Activated CD4-positive, alpha-beta T cell treated with anti-CD3 and anti-CD28 coated beads for 4 hours (primary cell): ENCODE measurements at places on chromosomes 5 and 9.

DNA sequence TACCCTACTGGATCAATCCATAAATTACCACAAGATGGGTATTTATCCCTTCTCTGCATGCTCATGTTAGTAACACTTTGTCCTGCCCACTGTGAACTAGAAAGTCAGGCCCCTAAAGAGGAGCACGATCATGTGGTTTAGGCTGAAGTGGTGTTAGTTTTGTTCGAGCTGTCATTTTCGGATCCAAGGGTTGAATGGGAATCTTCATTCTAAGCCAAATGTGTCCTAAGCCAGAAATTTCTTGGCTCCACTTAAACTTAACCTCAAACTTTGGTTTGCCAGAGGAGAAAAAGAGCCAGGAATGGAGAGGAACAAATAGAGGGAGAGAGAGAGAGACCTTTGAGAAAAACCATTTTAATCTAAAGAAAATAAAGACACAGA lies 837.7 kb upstream of the ZNF608 start:
- DNase-seq = no peak

DNA sequence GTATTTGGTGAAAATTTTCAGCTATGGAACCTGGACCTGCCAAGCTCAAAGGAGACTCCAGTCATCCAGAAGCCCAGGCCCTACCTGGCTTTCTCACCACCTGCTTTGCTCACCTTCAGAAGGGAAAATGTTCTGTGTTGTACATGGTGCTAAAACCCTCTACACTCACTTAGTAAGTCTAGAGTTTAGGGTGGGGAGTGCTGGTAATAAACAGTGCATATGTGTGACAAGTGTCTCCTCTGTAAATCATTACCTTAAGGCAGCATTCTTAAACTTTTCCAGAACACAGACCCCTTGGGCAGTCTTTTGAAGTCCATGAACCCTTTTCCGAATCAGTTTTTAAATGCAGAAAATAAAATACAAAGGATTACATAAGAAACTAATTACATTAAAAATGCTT lies 248.8 kb upstream of the PIK3R1 start:
- no peak for DNase-seq

GRCh38 chr9:3467593-3468219 lies 58.1 kb downstream of the RFX3 start:
- DNase-seq = peak; percentile 65

- no peak for DNase-seq
Measured at GRCh38 chr9:91312717-91313325, 48.9 kb downstream of the AUH start.

DNA sequence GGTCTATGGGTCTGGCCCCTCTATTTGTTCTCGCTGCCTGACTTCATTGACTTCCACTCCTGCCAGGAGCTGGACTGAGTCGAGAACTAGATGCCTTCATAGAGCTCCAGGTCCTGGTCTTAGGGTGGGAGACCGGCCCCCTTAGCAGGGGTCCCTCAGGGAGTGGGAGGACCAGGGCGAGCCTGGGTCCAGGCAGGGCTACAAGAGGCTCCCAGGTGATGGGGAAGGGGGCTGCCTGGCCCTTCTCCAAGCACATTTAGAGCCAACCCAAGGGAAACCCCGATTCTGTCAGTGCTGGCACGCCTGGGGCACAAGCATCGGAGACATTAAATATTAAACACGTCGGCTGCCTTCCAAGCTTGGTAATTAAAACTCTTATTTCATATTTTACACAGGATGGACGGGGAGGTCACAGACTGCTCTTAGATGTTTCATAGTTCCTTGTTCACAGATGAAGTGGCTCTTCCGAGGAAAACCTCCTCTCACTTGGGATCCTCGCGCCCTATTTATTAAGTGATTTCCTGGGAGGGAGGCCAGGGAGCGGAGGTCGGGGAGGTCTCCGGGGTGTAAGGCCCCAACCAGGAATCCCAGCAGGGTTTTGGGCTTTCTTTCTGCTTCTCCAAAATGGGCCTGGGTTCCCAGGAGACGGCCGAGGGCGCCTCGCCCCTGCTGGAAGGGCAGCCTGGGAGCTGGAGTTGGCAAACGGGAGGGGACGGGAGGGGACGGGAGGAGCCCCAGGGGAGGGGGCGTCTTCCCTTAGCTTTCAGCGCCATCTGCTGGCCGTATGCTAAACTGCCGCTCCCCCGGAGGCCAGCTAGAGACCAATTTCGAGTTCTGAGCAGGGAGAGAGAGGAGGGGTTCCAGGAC lies 23.4 kb upstream of the ZBTB43 start:
- DNase-seq = peak; percentile 75

- no peak for DNase-seq
Measured at GRCh38 chr9:115930472-115930871, 223.1 kb upstream of the PAPPA start.

DNA sequence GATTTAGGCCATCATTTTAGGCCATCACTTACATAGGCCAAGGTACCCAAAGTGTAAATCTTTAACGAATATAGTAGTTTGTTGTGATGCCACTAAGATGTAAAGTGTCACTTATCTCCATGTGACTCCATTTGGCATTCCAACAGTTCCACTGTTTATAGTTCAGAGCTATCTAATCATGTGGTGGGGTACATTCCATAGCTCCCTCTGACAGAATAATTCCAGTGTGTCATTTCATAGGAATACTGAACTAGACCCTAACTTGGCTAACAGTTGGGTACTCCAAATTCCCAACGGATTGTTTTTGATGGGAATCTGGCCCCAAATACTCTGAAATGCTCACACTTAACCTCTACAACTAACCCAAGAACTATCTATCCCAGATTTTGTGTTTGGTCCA lies 76.7 kb upstream of the FST start:
- no peak for DNase-seq

DNA sequence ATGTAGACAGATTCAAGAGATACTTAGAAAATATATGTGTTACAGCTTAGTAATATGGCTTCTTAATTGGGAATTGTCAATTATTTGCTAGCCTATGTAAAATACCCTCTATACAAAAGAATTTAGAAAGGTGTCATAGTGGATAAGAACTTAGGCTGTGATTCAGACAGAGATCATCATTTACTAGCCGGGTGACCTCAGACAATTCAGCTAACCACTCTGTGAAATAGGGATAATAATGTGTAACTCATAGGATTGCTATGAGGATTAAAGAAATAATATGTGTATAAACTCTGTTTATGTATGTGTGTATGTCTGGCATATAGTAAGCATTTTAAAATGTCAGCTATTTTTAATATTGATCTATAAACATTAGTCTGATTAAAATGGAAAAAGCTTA lies 5.9 kb upstream of the LARS1 start:
- DNase-seq = no peak

GRCh38 chr9:82940376-82940775 lies 122.6 kb downstream of the RASEF start:
- DNase-seq = no peak

GRCh38 chr9:108073823-108074222 lies 584.3 kb upstream of the KLF4 start:
- DNase-seq = no peak

- DNase-seq = no peak
Measured at GRCh38 chr5:66224274-66224673, 80.2 kb downstream of the SREK1 start.

DNA sequence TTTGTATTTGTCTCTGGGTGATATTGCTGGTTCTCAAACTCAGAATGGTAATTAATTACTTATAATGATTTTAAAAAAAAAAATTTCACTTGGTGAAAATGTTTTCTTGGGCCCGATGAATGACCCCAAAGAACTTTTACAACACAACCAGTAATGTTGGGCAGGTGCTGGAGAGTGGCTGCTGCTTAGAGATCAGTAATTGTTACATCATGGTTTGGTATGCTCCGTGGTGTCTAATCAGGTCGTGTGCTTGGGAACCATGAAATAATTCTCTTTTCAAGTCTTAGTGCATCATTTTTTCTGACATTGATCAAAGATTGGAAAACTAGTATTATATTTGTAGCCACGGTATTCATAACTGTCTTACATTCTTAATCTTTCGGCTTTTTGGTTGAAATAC lies 29.3 kb downstream of the PCBD2 start:
- DNase-seq = no peak

GRCh38 chr9:126880226-126880946 lies 19.9 kb downstream of the ZBTB34 start:
- DNase-seq = no peak

DNA sequence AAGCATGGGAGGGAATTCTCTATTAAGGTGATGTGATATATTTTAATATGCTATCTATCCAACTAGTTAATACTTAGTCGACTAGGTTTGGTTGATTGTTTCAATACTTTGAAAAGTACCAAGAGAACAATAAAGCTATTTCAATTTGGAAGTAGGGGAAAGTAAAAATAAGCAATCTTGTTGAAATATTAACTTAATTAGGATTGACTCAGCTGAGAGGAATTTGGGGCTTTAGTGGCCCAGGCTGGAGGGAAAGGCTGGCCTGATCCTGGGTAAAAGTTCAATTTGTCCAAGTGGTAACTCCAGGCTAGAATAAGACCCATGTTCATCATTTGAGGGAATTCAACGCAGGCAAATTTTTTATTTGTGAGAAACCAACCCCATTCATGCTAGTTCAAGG lies 48.6 kb downstream of the NMUR2 start:
- DNase-seq = no peak

DNA sequence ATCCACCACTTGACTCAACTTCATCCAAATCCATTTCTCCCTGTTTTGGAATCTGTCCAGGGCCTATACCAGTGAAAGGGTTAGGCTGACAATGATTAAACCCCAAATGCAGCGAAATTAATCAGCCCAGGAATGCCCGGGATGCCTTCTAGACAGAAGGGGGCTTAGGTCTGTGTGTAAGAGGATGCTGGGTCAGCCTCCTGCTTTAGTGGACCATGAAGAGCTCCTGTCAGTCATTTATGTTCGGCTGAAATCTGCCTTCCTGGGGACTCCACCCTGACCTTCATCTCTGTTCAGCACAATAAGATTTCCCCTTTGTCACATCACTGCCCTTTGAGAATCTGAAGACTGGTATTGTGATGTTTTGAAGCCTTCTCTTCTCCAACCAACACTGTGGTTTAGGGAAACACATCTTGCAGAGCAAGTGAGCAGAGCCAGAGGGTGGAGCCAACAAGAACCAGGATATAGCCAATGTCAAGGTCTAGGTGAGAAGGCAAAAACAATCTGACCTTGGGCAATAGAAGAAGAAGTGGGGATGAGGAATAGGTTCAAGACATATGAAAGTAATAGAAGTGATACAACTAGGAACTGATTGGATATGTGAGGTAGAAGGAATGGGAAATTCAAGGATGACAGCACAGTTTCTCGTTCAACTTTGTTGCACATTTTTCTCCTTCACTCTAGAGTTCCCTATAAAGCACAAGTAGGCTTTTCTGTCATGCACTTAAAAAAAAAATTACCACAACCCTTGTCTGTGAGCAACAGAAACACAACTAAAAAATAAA lies 234.4 kb downstream of the ARHGAP26 start:
- DNase-seq = no peak

DNA sequence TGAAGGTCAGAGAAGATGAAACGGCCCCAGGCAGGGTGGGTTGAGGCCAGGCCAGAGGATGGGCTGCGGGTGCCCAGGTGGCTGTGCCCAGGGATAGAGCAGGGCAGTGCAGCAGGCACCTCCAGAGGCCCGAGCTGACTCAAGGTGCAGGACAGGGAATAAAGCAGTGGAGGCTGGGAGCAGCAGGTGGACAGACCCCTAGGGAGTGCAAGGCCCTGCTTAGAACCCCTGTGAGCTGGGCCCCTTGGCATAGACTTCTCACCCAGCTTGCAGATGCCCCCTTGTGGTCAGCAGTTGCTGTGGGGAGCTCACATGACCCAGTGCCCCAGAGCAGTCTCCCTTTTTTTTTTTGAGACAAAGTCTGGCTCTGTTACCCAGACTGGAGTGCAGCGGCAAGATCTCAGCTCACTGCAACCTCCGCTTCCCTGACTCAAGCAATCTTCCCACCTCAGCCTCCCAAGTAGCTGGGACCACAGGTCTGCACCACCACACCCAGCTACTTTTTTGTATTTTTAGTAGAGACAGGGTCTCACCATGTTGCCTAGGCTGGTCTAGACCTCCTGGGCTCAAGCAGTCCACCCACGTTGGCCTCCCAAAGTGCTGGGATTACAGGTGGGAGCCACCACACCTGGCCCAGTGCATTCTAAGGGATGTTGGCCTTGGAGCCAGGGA lies 118.8 kb downstream of the WNK2 start:
- DNase-seq = peak; percentile 63

- no peak for DNase-seq
Measured at GRCh38 chr5:159975462-159976019, 33.4 kb upstream of the TTC1 start.

GRCh38 chr5:91243852-91244251 lies 139.3 kb downstream of the ARRDC3 start:
- DNase-seq = no peak

GRCh38 chr9:87402537-87402936 lies 95.1 kb upstream of the DAPK1 start:
- no peak for DNase-seq

DNA sequence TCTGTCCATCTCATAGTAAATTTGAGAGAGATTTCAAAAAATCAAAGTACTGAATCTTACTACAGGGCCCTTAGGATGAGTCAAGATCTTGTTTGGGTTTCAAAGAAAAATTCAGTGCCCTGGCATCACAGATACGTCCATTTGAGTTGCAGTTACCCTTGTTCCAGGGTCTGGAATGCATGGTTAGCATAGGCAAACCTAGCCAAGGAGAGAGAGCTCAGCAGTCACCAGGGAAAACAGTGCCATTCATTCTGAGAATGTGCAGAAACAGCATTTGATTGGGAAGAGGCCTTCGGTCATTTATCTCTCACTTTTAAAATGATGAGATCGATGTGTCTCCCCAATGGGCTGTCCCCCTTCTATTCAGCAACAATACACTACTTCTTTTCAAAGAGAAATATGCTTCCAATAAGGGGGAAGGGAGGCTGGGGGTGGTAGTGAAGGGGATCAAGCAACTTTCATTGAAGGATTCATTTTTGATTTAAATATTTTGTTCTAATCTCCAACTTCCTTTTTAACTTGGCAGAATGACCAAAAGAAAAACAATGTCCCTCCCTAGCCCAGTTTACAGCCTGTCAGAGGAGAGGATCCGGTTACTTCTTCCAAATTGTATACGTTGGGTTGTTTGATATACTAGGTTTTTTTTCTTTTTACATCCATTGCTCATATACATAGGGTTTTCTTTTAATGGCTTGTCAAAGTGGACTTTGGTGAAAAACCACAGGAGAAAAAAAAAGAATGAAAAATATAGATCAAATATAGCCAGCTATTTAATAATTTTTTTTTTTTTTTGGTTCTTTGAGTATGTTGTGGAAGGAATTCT lies 491.1 kb downstream of the CCDC171 start:
- DNase-seq = no peak

GRCh38 chr5:43190755-43191603 lies 1.0 kb upstream of the NIM1K start:
- DNase-seq = no peak
